Renal cortical epithelial cell (primary cell): ENCODE measurements at places on chromosomes 12 and 14. TPM values are rescaled to one million over a fixed set of nuclear protein-coding genes. Genes with fewer than 3 reads are reported as not detected.

The CPNE8 gene
- total RNA-seq = 25.9 and 82.4 TPM in 2 replicates

The KRT73 gene
- not detected in 2 replicates for total RNA-seq

The KCNMB4 gene
- total RNA-seq = 1.0 and 1.2 TPM in 2 replicates

The CLEC6A gene
- total RNA-seq = 0.20 TPM in 1 of 2 replicates, not detected in the other

The BRMS1L gene
- 2.8 and 9.3 TPM in 2 replicates for total RNA-seq

DNA sequence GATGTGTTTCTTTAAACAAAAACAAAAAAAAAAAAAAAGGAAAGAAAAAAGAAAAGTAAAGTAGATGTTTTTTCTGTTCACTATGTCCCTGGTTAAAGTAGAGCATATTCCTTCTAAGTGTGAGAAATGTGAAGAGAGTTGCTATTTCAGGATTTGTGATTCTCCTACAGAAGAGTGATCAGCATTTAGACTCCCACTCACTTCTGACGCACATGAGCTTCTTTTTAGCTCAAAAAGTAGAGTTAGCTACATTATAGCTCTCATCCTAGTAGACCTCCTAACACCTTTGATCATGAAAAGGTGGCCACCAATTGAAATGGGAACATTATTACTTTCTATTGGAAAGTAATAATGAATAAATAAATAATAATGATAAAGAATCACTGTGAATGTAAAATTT, 368.2 kb downstream of the NAV3 start:
- DNase-seq = no peak

DNA sequence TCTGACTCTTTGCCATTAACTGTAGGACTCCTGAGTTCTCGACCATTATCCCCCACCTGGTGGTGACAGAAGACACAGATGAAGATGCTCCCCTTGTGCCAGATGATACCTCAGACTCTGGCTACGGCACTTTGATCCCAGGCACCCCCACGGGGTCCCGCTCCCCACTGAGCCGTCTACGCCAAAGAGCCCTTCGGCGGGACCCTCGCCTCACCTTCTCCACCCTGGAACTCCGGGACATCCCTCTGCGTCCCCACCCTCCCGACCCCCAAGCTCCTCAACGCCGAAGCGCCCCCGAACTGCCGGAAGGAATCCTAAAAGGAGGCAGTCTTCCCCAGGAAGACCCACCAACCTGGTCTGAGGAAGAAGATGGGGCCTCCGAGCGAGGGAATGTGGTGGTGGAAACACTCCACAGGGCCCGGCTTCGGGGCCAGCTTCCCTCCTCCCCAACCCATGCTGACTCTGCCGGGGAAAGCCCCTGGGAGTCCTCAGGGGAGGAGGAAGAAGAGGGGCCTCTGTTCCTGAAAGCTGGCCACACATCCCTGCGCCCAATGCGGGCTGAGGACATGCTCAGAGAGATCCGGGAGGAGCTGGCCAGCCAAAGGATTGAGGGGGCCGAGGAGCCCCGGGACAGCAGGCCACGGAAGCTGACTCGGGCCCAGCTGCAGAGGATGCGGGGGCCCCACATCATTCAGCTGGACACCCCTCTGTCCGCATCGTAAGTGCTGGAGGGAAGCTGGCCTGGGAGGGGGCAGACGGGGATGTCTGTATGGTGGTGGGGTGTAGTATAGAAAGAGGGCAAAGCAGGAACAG, 14.4 kb downstream of the TNFRSF1A start:
- DNase-seq = no peak

- no peak for DNase-seq
Measured at GRCh38 chr12:93989949-93990348, 158.4 kb upstream of the PLXNC1 start.

- DNase-seq = no peak
Measured at GRCh38 chr12:24839268-24839791, 109.6 kb downstream of the BCAT1 start.

- no peak for DNase-seq
Measured at GRCh38 chr12:99476956-99477355, 170.6 kb upstream of the GARIN6 start.

DNA sequence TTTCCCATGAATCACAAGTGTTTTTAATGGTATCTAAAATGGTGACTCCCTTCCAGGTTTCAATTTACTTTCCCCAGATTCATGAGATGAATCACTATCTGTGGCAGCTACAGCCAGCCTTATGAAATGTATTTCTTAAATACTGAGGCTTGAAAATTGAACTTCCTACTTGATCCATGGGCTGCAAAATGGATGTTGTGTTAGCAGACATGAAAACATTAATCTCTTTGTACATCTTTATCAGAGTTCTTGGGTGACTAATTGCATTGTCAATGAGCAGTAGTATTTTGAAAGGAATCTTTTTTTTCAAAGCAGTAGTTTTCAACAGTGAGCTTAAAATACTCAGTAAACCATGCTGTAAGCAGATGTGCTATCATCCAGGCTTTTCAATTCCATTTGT, 250.8 kb downstream of the SLC6A15 start:
- DNase-seq = no peak

- DNase-seq = no peak
Measured at GRCh38 chr12:120865098-120865497, 39.1 kb downstream of the SPPL3 start.

- no peak for DNase-seq
Measured at GRCh38 chr14:104579507-104579906, at the start of gene C14orf180. C14orf180 (plus strand) TSS chr14:104579764; CDS start chr14:104586431, 6,667 bp downstream.

GRCh38 chr14:56657604-56658003, 78.0 kb downstream of the TMEM260 start:
- no peak for DNase-seq

DNA sequence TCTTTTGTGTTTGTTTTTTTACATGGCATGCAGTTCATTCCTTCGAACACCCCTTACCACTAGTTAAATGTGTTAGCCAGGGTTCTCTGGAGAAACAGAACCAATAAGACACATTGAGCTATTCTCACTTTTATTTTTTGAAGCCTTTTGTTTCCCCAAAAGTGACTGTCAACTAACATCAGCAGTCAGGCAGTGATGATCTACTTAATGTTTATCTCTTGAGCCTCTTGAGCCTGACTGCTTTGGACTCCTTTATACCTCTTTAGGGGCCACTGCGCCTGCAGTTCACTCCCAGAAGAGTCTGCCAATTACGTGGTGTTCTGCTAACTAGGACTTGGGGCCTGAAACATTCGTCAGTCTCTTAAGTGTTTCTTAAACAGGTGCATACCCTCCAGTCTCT, 163.7 kb upstream of the FLRT2 start:
- DNase-seq = no peak

- no peak for DNase-seq
Measured at GRCh38 chr12:50988871-50989270, 36.5 kb downstream of the HIGD1C start.

DNA sequence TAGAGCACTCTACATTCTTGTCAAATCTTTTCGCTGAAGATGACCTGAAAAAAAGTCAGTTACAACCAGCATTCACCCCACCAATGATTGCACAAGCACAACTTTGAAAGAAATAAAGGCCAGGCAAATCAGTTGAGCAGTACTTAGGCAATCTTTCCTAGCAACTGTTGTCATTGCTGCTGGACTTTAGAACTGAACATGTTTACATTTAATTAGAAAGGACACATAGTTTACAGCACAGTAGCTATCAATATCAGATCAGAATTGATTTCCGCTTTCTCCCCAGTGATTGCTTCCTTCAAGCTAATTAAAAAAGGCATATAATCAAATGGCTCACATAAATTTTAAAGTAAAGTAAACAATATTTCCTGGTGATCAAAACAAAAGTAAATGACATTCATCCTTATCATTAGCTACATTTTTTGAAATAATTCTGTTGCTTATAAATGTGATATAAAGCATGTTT, 128.4 kb downstream of the FOXA1 start:
- DNase-seq = peak; percentile 57

DNA sequence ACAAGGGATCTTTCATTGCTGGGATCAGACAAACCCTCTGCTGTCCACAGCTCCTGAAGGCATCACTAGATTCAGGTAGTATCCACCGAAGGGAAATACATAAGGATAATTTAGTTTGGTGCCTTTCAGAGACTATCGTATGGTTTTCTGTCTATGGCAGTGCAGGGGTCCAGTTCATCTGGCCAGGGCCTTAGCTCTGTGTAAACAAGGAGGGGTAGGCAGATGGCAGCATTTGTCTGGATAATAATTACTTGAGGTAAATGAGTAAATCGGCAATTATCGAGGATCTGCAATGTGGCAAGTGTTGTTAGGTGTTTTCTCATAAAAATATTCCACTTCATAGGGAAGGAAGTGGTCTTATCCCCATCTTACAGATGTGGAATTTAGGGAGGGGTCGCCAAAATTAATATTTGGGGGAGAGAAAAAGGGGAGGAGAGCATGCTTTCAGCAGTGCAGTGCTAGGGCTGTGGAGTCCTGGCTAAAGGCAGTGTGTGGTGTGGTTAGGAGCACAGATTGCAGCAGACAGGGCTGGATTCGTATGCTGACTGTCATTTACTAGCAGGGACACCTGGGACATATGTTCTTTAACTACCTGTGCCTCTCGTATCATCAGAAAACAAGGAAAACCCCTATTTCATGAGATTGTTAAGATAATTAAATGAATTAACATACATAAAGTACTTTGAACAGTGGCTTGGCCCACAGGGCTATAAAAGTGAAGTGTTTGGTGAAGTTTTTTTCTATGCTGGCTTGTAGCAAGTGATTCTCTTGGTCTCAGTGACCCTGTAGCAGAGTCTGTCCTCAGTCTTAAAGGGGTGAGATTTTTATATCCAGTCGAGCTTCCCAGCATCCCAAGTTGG, 27.1 kb downstream of the RASSF8 start:
- DNase-seq = peak; percentile 43

- DNase-seq = no peak
Measured at GRCh38 chr12:52091869-52092268, 12.4 kb downstream of the SMIM41 start.

DNA sequence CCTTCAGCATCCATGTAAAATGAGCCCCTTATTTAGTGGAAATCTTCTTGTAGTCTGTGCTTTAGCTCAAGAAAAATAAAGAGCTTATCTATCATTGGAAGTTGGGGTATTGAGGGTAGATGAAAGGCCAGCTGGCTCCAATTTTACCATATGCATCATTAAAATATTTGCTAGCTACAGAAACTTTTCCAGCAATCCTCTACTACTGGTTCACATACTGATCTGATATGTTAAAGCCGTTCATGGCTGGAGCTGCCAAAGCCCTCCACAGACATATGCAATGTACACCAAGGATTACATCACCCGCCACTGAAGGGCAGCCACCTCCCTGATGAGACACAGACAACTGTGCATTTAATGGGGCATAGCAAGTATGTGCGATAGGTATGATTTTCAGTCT, 1205.3 kb downstream of the GALC start:
- DNase-seq = no peak
